Endodermal cell (in vitro differentiated cells): ENCODE measurements at places on chromosomes 5 and 9.

GRCh38 chr9:18947892-18948339 is 85.1 kb downstream of the SAXO1 start:
- no peak for DNase-seq

DNA sequence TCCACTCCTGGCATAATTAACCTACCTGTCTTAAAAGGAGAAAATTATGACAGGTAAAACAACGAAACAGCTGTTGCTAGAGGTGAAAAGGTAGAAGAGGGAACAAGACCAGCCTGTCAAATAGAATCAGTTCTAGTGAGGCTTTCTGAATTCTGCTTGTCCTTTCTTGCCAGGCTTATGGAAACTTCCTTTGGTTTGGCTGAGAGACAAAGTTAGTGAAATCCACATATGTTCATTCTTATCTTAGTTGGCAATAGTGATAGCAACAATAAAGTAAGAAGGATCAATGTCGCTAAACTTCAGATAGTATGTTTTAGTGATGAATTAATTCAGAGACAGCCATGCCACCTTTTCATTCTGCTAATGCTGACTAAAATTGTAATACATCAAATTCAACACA is 34.4 kb downstream of the HAPLN1 start:
- no peak for DNase-seq

- DNase-seq, result no peak
Observed at GRCh38 chr9:133789778-133790177, 51.6 kb upstream of the SARDH start.

- no peak for DNase-seq
Observed at GRCh38 chr9:126449725-126450667, 123.4 kb downstream of the MVB12B start.

DNA sequence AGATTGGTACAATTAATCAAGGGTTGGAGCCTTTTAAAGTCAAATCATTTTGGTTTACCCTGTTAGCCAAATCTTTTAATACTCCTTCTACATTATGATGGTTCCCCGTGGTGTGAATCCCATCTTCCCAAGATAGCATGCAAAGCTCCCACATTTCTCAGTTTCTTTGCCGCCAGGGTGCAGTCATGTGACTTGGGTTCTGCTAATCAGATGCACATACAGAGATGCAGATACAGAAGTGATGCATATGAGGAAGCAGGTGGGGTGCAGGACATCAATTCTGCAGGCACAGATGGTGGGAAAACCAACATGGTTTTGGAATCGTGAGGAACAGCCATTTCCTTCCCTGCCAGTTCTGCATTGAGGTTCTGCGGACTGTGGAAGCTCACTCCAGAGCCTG is 8.4 kb upstream of the MAST4 start:
- no peak for DNase-seq

DNA sequence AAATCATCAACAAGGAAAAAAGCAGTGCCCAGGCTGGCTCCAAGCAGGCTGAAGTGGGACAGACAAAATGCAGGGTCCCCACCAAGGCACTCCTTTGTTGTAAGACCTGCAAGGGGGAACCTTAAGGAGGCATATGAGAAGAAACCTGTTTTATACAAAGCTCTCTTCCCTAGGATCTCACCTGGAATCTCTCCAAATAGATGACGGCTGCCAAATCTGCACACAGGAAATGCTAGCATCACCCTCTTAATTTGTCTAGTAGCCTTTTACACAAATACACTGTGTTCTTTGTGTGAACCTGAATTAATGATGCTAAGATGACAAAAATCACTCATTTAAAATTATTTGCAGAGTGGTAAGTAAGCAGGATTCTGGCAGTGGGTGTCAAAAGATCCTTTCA is 280.2 kb downstream of the SPOCK1 start:
- no peak for DNase-seq

GRCh38 chr5:116465411-116465810 is 109.2 kb downstream of the SEMA6A start:
- no peak for DNase-seq

GRCh38 chr9:105855987-105856386 is 161.6 kb downstream of the TMEM38B start:
- no peak for DNase-seq

DNA sequence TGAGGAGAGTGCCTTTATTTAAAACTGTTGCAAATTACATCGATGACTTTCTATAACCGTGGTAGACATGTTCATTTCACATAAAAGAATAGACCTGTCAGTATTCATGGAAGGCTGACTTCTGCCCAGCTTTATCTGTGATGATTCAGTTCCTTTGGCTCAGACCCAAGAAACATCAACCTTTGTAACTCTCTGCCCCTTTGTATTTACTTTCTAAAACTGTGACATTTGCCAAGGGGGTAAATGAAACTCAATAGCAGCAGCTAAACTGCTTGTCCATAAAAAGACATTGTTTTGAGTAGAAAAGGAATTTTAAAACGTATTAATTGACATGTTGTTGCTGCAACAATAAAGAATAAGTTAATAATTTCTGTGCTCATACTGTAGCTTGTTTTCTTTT is 137.8 kb upstream of the ANKH start:
- no peak for DNase-seq

DNA sequence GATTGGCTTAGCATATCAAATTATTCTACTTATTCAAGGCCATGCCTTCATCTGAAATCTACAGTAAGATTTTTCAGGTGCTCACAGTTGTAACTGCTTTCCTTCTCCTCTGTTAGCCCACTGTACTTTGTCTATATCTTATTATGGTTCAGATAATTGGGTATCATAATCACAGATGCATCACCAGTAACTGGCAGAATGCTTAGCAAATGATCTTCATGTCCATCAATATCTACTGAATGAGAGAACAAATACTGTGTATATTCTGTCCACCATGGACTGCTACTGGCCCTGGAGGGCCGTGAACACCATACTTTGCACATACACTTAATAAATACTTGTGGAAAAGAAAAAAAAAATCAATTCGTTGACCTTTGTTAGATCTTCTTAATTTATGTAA is 96.2 kb downstream of the MEF2C start:
- DNase-seq, result no peak

- no peak for DNase-seq
Observed at GRCh38 chr9:126952205-126952977, 37.8 kb downstream of the RALGPS1 start.

DNA sequence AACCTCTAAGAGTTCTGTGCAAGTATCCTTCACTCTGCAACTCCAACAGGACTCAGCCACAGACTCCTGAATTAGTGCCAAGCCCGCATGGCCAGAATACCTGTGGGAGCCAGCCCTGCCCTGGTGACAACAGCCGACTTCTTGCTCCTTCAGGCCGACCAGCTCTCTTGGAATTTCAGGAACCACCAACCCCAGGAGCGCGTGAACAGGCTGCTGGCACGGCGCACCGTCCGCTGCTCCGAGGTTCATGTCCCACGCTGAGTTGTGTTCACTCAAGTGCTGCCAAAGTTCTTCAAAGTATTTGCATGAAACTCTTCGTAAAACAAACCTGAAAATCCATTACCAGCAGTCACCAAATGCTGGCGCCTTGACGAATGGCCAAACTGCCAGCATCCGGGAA is 232.8 kb downstream of the NR2F1-AS1 start:
- DNase-seq, result no peak

GRCh38 chr9:75238311-75238976 is 150.1 kb downstream of the OSTF1 start:
- DNase-seq, result peak; percentile 85

DNA sequence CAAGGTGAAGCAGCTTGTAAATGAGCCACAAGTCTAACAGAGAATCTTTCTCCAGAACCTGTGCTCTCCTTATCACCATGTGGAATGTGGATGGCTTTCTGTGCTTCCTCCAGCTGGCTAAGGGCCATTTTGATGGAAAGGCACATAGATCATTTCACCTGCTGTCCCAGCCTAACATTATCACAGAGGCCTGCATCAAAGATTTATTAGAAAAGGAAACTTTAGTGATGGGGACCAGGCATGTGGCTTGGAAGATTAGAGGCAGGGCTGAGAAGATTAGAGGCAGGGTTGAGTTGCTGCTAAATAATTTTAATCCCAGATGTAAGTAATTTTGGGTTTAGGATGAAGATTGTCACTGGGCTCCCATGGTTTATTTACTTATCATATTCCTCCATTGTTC is 6.3 kb downstream of the SPEF2 start:
- DNase-seq, result no peak

GRCh38 chr5:34648039-34648839 is 7.9 kb upstream of the RAI14 start:
- DNase-seq, result no peak

DNA sequence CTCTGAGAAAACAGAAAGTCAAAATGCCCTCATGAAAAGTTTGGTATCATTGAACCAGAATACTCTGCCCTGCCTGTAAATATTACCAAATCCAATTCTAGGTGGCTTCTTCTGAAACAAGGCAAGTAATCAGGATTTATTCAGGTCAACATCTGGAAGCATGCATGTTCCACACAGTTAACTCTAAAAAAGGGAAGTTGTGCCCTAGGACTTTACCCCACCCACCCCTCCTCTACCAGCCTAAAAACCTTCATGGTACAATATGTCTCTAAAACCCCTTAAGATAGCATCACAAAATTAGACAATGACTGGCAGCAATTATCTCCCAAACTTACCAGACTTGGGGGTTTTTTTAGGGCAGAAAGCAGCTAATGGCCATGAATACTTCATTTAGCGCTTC is 414.8 kb upstream of the SLC30A5 start:
- DNase-seq, result no peak

GRCh38 chr5:50447228-50447627 is 6.1 kb upstream of the EMB start:
- DNase-seq, result no peak

DNA sequence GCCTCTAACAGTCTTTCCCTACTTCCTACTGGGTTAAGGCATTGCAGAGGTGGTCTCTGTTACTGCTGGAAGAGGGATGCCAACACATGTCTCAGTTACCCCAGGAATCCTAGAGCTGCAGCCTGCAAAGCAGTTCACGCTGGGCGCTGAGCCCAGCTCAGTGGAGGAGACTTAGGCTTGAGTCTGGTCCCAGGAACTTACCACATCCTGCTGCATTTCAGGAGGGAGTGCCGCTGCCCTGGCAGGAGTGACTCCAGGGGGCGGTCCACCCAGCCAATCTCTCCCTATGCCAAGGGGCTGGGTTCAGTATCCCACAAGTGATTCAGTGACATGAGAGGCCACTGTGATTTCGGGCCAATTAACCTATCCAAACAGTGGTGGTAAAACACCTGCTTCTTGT is 7.6 kb downstream of the TTC16 start:
- DNase-seq, result no peak

DNA sequence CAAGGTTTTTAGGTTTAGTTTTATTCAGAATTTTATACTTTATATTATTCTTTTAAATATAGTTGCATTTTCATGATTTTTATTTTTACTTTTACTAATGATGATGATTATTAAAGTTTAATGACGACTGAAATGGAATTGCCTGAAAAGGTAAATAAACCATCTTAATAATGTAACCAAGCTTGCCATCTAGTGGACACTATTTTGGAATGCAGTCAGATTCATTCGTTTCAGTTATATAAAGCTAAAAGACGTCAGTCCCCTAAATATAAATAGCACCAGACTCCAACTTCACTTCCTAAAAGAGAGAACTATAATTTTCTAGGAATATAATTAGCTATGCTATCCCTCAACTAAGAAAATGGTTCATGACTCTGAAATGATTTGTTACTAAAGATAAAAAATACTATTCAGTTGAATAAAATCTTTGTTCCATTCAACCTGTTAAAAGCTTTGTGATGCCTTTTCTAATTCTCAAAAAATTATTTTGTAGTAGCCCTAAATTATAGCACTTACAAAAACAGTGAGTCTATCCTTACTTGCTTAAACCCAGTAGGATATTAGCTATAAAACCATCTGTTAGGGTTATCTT is 19.9 kb downstream of the ABITRAM start:
- no peak for DNase-seq

- DNase-seq, result no peak
Observed at GRCh38 chr9:97299809-97300414, 7.5 kb upstream of the CCDC180 start.

DNA sequence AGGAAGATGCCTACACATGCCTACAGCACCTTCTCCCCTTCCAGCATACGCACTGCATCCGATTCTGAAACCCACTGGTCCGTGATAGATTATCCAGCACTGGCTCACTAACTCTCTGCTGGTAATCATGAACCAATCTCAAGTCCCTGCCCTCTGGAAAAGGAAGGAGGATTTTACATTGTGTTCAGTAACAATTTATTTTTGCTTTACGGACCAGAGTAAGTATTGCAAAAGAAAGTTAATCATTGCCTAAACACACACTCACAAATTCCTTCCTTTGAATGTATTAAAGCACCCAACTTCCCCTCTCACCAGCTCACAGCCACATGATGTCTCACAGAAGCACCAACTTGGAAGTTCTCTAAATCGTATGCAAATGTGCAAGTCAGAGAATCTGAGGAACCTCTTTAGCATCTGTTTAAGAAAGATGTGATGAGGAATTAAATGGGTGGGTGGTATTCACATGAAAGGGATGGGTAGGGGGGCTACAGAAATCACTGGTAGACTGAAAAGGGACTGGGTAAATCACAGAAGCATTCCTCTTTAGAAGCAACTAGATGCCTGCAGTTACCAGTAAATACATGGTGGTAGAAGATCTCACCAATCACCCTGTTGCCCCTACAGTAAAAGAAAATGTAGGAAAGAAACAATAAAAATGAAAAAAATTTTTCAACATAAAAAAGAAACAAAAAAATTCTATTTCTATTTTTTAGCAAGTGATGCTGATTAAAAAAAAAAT is 8.4 kb downstream of the GNAQ start:
- DNase-seq, result no peak

- DNase-seq, result no peak
Observed at GRCh38 chr5:73542020-73542419, 23.4 kb downstream of the ANKRA2 start.

DNA sequence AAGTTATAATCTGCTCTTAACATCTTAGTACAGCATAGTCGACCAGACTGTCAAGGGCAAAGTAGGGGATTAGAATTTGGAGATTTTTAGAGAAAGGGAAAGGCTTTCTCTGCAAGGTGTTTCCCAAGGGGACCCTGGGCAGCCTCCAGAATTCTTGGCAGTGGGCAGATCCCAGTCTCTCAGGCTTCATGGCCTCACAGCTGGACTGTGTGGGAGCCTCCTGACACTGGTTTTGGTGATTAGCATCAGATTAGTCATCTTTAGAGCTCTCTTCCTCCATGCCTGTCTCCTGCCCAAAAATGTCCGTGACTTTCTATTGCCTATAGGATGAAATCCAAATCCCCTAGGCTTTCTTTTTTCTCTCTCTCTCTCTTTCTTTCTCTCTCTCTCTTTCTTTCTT is 370.7 kb downstream of the ZSWIM6 start:
- DNase-seq, result no peak

DNA sequence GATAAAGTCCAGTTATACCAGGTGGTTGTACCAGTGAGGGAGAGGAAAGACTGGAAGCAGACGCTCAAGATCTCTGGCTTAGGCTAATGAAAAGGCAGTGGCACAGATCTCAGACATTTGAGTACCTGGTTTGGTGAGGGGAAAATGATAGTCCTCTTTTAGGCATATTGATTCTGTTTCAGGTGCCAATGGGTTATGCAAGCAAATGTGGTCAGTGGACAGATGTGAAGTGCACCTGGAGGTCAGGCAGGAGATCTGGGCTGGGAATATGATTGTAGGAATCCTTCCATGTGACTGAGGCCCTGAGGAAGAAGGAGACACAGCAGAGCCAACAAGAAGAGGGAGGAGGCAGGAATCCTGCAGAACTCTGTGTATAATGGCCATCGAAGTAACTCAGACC is 63.7 kb upstream of the SMARCA2 start:
- DNase-seq, result no peak

GRCh38 chr9:83966209-83966582 is 13.8 kb downstream of the HNRNPK start:
- no peak for DNase-seq
